ENCODE measurements at places on chromosomes 1 and 21.

DNA sequence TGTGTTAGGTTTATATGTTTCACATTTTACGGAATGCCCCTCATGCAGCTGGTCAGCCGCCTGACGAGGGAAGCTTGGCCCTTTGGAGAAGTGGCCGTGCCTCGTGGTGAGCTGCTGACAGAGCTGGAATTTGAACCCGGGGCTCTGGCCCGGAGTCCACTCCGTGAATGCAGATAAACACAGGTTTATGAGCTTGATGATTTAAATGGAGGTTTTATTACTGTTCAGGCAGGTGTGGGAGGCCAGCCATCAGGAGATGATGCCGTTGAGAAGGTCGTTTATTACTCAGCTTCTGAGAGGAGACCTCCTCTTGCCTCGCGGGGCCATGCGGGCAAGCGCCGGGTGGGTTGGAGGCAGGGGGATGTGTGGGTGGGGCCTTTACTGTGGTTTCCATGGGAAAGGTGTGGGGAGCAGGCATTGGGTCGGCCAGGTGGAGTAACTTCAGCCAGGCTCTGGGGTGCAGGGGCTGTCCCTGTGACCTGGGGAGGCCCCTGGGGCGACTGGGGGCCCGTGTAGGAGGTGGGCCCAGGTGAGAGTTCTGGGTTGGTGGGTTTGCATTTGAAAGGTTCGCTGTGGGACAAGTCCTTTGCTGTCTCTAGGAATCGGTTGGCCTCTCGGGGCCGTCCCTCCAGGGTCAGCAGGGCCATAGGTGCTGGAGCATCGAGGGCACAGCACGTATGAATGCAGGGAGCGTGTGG is 22.0 kb downstream of the PRKCZ start:
- DNase-seq, result no peak

GRCh38 chr1:203362720-203363025 is 11.8 kb upstream of the FMOD start:
- no peak for DNase-seq

- no peak for DNase-seq
Observed at GRCh38 chr1:167922023-167922422, 8.1 kb upstream of the ADCY10 start.

GRCh38 chr21:46213620-46214286 is 14.8 kb downstream of the LSS start:
- DNase-seq, result no peak

DNA sequence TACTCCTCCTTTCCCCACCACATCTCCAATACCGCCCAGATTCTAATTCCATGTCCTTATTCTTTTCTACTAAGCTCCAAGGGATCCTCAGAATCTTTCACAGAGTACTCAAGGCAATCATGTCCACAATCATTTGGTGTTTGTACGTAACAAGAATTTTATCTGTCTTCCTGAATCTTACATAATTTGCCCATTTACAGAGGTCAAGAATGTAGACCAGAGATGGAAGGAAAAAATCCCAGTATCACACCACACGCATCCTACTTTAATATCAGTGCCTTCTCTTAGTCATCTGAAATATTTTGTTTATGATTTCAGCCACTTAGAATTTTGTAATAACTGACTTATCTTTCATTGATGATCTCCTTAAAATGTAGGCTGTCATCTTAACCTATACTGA is 366.0 kb upstream of the LRRC7 start:
- DNase-seq, result no peak
